ENCODE measurements at places on chromosomes 16 and 17. TPM values are rescaled to one million over a fixed set of nuclear protein-coding genes. Genes with fewer than 3 reads are reported as not detected.
A peak's percentile ranks its signal among the peaks of the same experiment; 100 is the strongest.

- H3K4me1 ChIP-seq: no peaks in the 10 kb centered on the region
- no peak overlapping the region for H3K27ac ChIP-seq
- H3K27me3 ChIP-seq: no peaks in the 10 kb centered on the region
- no peak for DNase-seq
- H3K4me3 ChIP-seq: no peak overlapping the region
Observed at GRCh38 chr16:71250461-71251235, 20.1 kb upstream of the HYDIN start.

GRCh38 chr16:80973991-80974390, 32.7 kb downstream of the CMC2 start:
- H3K27ac ChIP-seq: no peak overlapping the region
- H3K27me3 ChIP-seq: no peaks in the 10 kb centered on the region
- H3K4me1 ChIP-seq: peaks cover 5% of the 10 kb centered on the region
- peaks cover 44% of the 10 kb centered on the region for H3K36me3 ChIP-seq
- DNase-seq: no peak

DNA sequence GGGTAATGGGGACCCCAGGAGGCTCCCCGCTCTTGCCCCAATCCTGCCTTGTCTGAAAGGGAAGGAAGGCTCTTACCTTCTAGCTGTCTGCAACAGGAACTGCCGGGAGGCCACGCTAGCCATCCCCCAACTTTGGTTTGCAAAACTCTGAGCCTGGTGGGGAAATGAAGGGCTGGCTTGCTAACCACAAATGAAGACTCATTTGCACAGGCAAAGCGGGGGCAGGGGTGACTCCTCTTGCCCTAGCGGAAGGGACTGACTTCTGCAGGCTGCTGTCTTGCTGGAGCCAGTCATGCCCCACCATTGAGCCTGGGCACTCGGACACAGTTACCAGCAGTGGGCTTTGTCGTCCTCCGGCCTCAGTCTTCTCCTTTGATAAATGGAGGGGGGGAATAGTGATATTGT, 52.6 kb downstream of the PLCG2 start:
- no peaks in the 10 kb centered on the region for H3K36me3 ChIP-seq
- H3K4me1 ChIP-seq: peaks cover 21% of the 10 kb centered on the region
- peak; percentile 60 for DNase-seq
- H3K27me3 ChIP-seq: no peaks in the 10 kb centered on the region
- peak overlapping the region; percentile 10 for H3K27ac ChIP-seq

- H3K27ac ChIP-seq: no peak overlapping the region
- DNase-seq: no peak
- H3K4me3 ChIP-seq: no peak overlapping the region
- no peaks in the 10 kb centered on the region for H3K36me3 ChIP-seq
Observed at GRCh38 chr17:51901242-51901641, 257.3 kb downstream of the CA10 start.

- peaks cover 9% of the 10 kb centered on the region for H3K36me3 ChIP-seq
- H3K27me3 ChIP-seq: peaks cover 15% of the 10 kb centered on the region
- no peak for DNase-seq
- H3K27ac ChIP-seq: no peak overlapping the region
- H3K4me3 ChIP-seq: no peak overlapping the region
- H3K4me1 ChIP-seq: peaks cover 5% of the 10 kb centered on the region
Observed at GRCh38 chr16:2852731-2853507, 5.1 kb downstream of the PRSS22 start.

- no peak for DNase-seq
- H3K27me3 ChIP-seq: peaks cover 48% of the 10 kb centered on the region
- no peaks in the 10 kb centered on the region for H3K36me3 ChIP-seq
- H3K27ac ChIP-seq: no peak overlapping the region
- peaks cover 55% of the 10 kb centered on the region for H3K4me1 ChIP-seq
Observed at GRCh38 chr17:57953219-57953618, 2.0 kb downstream of the CUEDC1 start.

DNA sequence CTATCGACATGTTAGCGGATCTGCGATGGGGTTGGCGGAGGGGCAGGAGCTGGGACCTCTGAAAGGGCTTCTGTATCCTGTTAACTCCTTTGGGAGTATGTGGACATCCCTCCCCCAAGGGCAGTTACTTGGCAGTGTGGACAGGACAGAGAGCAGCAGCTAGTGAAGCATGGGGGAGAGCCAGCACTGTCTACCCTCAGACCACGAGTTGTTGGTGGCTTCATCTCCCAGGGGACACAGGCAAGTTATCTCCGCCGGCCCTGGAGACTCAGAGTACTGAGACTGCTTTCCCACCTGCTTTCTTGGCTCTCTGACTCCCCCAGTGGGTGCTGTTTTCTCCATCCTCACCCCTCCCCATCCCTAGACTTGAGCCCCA, 5.3 kb upstream of the GFAP start:
- H3K27ac ChIP-seq: no peak overlapping the region
- H3K4me3 ChIP-seq: no peak overlapping the region
- H3K4me1 ChIP-seq: no peaks in the 10 kb centered on the region
- H3K27me3 ChIP-seq: peaks cover 26% of the 10 kb centered on the region
- DNase-seq: no peak

- no peak for DNase-seq
- H3K36me3 ChIP-seq: peaks cover 28% of the 10 kb centered on the region
- no peak overlapping the region for H3K27ac ChIP-seq
- peak overlapping the region; percentile 62 for H3K4me3 ChIP-seq
- peaks cover 2% of the 10 kb centered on the region for H3K27me3 ChIP-seq
Observed at GRCh38 chr16:17471719-17472461, 1.1 kb upstream of the XYLT1 start.

DNA sequence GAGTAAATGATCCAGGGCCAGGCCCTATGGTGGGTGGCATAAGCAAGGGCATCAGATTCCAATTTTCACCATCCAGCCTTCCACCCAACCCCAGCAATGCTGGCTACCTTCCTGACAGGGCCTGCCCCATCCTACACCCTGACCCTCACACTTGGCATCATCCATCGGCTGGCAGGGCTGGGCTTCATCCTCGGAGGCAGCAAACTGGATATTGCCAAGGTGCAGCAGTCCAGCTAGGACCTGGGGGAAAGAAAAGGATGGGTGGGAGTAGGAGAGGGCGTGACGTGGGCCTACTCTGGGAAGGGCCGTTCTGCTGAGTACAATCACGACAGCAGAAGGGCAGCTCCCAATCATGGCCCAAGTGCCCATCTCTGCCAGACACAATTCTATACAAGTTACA, 23.5 kb downstream of the MYO19 start:
- no peaks in the 10 kb centered on the region for H3K4me1 ChIP-seq
- no peak overlapping the region for H3K4me3 ChIP-seq
- no peak overlapping the region for H3K27ac ChIP-seq
- H3K27me3 ChIP-seq: no peaks in the 10 kb centered on the region
- no peak for DNase-seq
- peaks cover 48% of the 10 kb centered on the region for H3K36me3 ChIP-seq

DNA sequence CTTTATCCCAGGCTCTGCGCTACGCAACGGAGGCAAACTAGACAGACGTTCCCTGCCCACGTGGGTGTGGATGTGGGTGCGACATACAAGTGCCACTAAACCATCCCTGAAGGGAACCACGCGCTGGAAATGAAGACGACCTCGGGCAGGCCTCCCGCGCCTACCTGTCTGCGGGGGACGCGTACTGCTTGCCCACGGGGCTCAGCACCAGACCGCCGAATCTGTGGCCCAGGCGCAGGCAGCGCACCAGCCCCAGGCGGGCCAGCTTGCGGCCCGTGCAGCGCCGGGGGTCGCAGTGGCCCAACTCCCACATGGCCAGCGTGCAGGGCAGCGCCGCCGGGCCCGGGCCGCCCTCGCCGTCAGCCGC, 480 bp downstream of the TSR3 start:
- H3K27me3 ChIP-seq: no peaks in the 10 kb centered on the region
- no peak for DNase-seq
- peak overlapping the region; percentile 61 for H3K27ac ChIP-seq
- H3K4me1 ChIP-seq: peaks cover 40% of the 10 kb centered on the region
- peak overlapping the region; percentile 77 for H3K4me3 ChIP-seq
- no peaks in the 10 kb centered on the region for H3K36me3 ChIP-seq

GRCh38 chr16:25014500-25015147, 545 bp downstream of the ARHGAP17 start:
- peaks cover 72% of the 10 kb centered on the region for H3K4me1 ChIP-seq
- peak overlapping the region; percentile 90 for H3K27ac ChIP-seq
- peaks cover 45% of the 10 kb centered on the region for H3K36me3 ChIP-seq
- H3K27me3 ChIP-seq: no peaks in the 10 kb centered on the region

RNF222 gene
- 0.18 TPM for total RNA-seq

MYCBPAP gene
- total RNA-seq: 15.2 TPM

- H3K4me3 ChIP-seq: peak overlapping the region; percentile 71
- peak; percentile 74 for DNase-seq
- H3K27ac ChIP-seq: peak overlapping the region; percentile 47
- H3K36me3 ChIP-seq: peaks cover 8% of the 10 kb centered on the region
Observed at GRCh38 chr16:1379304-1380076, 27.8 kb downstream of the GNPTG start.

DNA sequence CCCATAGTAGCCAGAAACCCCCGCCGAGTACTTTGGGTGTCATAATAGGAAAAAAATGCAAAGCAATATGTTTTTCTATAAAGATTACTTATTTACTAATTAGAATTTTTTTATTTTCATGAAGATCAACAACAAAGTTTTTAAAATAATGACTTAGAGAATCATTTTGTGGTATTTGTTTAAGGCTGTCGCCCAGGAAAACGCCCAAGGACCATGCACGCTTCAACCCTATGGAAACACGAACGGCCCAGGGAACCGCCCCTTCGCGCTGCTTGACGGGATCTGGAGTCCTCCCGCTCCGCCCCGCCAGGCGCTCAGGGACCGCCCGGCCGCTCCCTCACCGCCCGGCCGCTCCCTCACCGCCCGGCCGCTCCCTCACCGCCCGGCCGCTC, 408 bp upstream of the KPNA2 start:
- H3K4me3 ChIP-seq: peak overlapping the region; percentile 99
- peaks cover 27% of the 10 kb centered on the region for H3K4me1 ChIP-seq
- no peaks in the 10 kb centered on the region for H3K27me3 ChIP-seq
- peak; percentile 93 for DNase-seq
- peaks cover 33% of the 10 kb centered on the region for H3K36me3 ChIP-seq

DNA sequence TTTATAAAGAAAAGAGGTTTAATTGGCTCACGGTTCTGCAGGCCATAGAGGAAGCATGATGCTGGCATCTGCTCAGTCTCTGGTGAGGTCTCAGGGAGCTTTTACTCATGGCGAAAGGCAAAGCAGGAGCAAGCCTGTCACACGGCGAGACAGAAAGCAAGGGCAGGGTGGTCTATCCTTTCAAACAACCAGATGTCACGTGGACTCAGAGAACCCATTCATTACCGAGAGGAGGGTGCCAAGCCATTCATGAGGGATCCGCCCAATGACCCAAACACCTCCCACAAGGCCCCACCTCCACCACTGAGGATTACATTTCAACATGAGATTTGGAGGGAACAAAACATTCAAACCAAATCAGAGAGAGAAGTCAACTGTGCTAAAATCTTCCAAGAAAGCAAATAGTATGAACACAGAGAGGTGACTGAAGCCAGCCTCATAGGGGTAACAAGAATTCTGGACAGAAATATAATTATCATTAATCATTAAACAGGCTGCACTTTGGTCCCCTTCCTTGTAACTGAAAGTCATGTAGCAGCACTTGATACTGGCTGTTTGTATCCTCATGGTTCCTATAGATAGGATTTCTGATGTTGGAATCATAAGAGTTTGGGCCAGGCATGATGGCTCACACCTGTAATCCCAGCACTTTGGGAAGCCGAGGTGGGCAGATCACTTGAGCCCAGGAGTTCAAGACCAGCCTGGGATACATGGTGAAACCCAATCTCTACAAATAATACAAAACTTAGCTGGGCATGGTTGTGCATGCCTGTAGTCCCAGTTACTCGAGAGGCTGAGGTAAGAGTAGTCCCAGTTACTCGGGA, 52.5 kb upstream of the B4GALNT2 start:
- H3K4me1 ChIP-seq: no peaks in the 10 kb centered on the region
- H3K27ac ChIP-seq: no peak overlapping the region
- no peak overlapping the region for H3K4me3 ChIP-seq

CES3 gene
- total RNA-seq: 6.1 TPM

DNA sequence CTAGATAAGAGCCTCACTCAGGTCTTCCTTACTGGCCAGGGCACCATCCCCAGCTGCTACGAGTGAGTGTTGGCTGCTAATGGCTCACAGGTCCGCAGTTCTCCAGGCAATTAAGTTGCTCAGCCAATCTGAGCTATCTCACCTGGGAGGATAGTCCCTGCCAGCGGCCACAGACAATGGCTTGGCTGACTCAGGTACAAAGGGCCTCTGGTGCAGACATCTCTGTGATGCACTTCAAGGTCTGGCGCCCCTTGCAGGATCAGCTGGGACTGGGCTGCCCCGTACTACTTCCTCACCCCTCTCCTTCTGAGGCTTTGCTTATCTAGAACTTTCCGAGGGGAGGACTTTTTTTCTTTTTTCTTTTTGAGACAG, 49.2 kb upstream of the EMP2 start:
- H3K4me1 ChIP-seq: no peaks in the 10 kb centered on the region
- no peak overlapping the region for H3K4me3 ChIP-seq
- peaks cover 8% of the 10 kb centered on the region for H3K27me3 ChIP-seq
- no peak for DNase-seq
- H3K27ac ChIP-seq: no peak overlapping the region
- no peaks in the 10 kb centered on the region for H3K36me3 ChIP-seq

- H3K4me3 ChIP-seq: no peak overlapping the region
- no peak for DNase-seq
- H3K27me3 ChIP-seq: peaks cover 33% of the 10 kb centered on the region
- H3K4me1 ChIP-seq: peaks cover 8% of the 10 kb centered on the region
Observed at GRCh38 chr16:56601325-56601724, 7.1 kb upstream of the MT2A start.

- H3K36me3 ChIP-seq: peaks cover 3% of the 10 kb centered on the region
Observed at GRCh38 chr16:81629034-81629802, 149.9 kb upstream of the PLCG2 start.

IGSF6 gene
- total RNA-seq: 0.15 TPM

- no peak overlapping the region for H3K4me3 ChIP-seq
- no peaks in the 10 kb centered on the region for H3K36me3 ChIP-seq
Observed at GRCh38 chr17:54992797-54993639, 24.5 kb downstream of the STXBP4 start.

DNA sequence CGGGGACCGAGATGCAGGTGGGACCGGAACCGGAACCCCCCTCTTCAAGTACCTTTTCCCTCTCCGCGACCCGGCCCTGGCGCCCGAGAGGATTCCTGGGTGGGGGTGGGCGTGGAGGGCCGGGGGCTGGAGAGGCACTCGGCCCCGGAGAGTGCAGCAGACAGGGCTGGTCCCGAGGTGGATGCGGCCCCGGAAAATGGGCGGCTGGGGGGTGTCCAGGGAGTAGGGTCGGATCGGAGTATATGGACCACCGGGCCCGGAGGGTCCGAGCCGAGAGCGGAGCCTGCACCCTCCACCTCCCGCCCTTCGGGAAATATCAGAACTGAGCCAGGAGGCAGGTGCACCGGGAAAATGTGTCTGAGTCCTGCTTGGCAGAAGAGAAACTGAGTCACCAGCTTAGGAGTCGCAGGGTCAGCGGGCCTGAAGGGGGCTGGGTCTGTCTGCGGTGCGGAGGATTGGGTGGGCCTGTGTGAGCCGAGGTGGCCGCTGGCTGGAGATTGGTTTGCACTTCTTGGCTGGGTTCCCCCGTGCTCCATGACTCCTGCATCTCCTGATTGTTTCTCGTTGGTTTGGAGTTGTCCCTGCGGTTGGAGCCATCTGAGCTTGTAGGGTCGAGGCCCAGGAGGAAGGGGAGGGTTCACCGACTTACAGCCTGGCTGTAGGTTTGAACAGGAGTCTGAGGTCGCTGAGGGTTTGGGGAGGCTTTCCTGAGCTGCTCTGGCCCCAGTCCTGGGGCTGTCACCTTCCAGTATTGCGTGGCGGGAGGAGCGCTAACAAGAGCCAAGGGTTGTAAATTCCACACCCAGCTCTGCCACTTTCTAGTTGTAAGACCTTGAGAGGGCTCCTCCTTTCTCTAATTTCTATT, 518 bp downstream of the SH2B1 start:
- H3K4me1 ChIP-seq: peaks cover 35% of the 10 kb centered on the region
- peak; percentile 26 for DNase-seq
- peak overlapping the region; percentile 87 for H3K4me3 ChIP-seq

TBC1D3E gene
- total RNA-seq: not detected

Data from activated CD4-positive, alpha-beta memory T cell treated with anti-CD3 and anti-CD28 coated beads, Interleukin-2, amount 10 ng/mL, durations not matched to agents 7 days and 5 days (primary cell).